ENCODE measurements at places on chromosomes 1 and 21.

- DNase-seq, result no peak
Observed at GRCh38 chr1:186681801-186682200, 1.6 kb upstream of the PTGS2 start.

GRCh38 chr1:198937231-198938031 is 298.6 kb downstream of the PTPRC start:
- peak; percentile 82 for DNase-seq

DNA sequence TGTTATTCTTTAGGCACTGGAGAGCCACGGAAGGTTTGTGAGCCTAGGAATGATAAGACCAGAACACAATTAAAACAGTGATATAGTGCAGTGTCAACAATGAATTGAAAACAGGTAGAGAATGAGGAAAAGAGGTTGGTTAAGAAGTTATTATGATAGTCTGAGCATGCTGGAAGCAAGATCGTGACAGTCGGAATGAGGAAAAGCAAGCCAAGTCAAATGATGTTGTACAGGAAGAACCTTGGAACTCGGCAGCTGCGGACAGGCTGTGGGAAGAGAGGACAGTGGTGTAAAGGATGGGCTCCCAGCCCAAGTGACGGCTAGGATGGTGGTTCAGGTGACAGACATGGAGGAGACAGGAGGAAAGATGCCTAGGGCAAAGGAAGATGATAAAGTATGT is 25.6 kb downstream of the MTARC1 start:
- DNase-seq, result no peak

GRCh38 chr1:231985296-231986023 is 358.9 kb downstream of the DISC1 start:
- DNase-seq, result no peak

DNA sequence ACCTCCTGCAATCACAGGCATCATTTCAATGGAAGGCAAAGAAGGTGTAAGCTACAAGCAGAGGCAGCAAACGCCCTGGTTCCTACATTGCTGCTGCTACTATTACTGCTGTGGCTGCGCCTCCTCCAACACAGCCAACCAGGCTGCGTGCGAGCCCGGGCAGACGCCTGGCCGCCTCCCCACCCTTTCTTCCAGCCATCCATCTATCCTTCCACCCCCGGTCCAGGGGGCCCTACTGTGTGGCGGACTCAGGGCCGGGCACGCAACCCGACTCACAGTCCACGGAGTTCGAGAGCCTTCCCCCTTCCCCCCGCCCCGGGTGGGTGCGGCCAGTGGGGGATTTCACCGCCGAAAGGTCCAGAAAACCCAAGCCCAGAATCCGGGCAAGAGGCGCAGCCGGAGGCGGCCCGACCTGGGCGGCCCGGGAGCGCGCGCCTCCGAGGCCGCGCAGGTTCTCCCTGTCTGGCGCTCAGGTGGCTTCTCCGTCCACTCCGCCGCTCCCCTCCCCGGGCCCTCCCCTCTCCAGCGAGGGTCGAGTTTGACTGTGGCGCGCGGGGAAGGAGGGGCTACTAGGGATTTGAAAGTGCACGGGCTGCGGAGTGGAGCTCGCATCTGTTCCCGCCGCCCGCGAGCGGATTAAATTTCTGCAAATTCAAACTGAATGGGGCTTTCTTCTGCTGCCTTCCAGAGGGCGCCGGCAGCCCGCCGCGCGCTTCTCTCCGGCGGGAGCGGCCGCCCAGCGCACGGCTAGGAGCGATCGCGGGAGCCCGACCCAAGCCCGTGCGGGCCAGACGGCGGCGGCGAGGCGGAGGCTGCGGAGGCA is at the start of gene HUNK:
TSS of gene HUNK (plus strand) at position 569 of the 823 bp plus-strand sequence. CDS start 655 bp downstream, outside the sequence.
- DNase-seq, result peak; percentile 52
